ENCODE measurements at places on chromosomes 7 and 10.

- DNase-seq, result no peak
These were observed 31.1 kb downstream of the RTKN2 start for GRCh38 chr10:62237506-62237905.

GRCh38 chr7:128939075-128939860 lies 1.5 kb downstream of the IRF5 start:
- DNase-seq, result no peak

DNA sequence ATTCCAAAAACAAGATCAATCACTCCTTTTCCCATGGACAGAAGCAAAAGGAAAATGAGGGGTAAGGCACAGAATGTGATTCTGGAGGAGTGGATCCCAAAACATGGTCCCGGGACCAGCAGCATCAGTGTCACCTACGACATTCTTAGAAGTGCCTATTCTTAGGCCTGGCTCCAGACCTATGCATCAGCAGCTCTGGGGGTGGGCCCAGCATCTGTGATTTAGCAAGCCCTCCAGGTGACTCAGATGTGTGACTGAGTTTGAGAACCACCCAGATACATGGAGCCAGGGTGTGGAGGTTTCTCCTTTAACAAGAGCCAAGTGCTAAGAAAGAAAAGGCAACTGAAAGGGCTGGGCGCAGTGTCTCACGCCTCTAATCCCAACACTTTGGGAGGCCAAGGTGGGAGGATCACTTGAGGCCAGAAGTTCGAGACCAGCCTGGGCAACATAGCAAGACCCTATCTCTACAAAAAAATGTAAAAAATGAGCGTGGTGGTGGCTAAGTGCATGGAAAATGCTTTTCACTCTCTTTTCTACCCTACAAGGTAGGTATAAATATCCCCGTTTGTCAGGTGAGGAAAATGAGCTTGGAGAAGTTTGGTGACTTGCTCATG lies 17.1 kb upstream of the ARPC1A start:
- DNase-seq, result no peak

- no peak for DNase-seq
These were observed 136.3 kb downstream of the DOCK1 start for GRCh38 chr10:127041552-127041951.

DNA sequence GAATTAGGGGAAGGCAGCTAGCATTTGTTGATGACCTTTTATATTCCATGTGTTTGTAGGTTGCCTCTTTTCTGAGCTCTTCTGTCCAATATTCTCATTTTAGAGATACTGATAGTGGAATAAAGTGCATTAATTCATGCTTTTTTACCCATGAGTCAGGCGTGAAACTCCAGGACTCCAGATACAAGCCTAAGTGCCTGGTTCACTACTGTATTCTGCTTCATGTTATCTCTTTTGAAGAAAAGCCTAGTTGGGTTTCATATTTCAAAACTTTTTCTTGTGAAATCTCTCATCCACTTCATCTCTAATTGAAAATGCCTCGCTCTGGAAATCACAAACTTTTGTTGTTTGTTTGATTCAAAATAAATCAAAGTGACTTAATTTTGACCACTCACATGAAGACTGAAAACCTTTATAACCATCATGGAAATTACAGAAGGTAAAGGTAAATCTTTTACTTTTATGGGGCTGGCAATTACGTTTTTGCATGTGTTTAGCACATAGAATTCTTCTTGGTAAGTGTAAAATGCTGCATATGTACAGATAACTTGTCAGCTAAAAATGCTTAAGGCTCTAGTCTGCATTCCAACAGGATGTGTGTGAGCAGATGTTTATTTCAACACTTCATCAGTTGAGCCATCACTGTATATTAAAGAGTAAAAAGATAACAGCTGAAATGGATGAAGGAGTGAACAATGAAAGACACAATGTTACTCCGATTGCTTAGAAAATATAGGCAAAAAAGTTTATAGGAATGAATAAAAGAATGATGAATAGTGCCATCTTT lies 961.8 kb upstream of the CELF2 start:
- DNase-seq, result no peak

DNA sequence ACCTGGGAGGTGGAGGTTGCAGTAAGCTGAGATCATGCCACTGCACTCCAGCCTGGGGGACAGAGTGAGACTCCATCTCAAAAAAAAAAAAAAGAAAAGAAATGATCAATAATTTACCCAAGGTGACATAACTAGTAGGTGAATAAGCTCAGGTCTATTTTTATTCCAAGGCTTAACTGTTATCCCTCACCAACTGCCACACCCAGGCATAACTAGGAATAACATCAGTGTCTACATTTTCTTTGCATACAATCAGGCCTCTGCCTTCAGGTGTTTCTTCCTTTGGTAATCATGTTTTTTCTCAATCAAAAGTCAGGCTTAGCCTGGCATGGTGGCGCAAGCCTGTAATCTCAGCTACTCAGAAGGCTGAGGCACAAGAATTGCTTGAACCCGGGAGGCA lies 26.6 kb downstream of the CPEB3 start:
- no peak for DNase-seq

DNA sequence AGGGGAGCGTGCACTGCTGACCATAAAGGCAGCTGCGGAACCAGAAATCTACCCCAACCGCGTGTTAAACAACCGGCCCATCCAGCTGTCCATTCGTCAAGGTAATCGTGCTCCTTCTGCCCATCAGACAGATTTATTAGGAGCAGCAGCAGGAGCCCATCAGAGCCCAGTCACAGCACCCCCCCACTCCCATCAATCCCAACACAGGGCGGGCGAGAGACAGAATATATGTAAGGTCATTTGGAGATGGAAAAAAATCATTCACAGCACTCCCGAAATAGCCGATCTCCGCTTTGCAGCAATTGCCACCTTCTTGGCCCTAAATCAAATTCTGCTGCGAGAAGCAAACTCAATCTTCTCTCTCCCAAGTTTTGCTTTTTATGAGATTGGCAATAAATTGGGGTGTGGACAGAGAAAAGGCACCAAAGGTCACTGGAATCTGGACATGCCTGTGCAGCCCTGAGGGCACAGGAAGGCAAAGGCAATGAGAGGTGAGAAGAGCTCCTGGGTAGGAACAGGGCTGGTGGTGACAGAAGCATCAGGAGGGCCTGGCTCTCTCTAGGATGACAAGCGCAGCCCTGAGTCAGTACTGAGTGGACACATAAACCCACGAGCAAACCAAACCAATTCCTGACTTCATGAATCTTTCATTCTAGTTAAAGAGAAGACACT lies 145.0 kb upstream of the ZMIZ1 start:
- DNase-seq, result no peak

DNA sequence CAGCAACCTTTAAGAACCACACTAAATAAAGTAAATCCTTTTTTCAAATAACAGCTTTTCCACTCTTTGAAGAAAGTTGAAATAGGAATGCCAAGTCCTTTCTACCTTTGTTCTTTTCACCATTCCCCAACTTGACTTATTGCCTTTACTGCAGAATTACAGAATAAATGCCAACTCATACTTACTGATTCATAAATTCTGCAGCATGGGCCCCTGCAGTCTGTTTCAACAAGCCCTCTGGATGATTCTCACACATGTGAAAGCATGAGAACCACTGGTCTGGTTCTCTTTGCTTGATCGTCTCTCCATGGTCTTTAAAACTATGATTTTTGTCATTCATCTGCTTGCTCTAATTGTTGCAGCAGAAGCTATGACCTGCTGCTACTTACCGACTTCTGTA lies 56.1 kb downstream of the HACD1 start:
- DNase-seq, result no peak

- no peak for DNase-seq
These were observed 14.5 kb upstream of the EGR2 start for GRCh38 chr10:62830679-62831078.

- DNase-seq, result no peak
These were observed 148.6 kb upstream of the FAM3C start for GRCh38 chr7:121544726-121545125.

GRCh38 chr7:154171422-154171821 lies 119.2 kb downstream of the DPP6 start:
- no peak for DNase-seq

- DNase-seq, result no peak
These were observed 11.6 kb downstream of the CDNF start for GRCh38 chr10:14826076-14826829.

- DNase-seq, result no peak
These were observed 144.1 kb upstream of the PRSS58 start for GRCh38 chr7:142401951-142402350.

DNA sequence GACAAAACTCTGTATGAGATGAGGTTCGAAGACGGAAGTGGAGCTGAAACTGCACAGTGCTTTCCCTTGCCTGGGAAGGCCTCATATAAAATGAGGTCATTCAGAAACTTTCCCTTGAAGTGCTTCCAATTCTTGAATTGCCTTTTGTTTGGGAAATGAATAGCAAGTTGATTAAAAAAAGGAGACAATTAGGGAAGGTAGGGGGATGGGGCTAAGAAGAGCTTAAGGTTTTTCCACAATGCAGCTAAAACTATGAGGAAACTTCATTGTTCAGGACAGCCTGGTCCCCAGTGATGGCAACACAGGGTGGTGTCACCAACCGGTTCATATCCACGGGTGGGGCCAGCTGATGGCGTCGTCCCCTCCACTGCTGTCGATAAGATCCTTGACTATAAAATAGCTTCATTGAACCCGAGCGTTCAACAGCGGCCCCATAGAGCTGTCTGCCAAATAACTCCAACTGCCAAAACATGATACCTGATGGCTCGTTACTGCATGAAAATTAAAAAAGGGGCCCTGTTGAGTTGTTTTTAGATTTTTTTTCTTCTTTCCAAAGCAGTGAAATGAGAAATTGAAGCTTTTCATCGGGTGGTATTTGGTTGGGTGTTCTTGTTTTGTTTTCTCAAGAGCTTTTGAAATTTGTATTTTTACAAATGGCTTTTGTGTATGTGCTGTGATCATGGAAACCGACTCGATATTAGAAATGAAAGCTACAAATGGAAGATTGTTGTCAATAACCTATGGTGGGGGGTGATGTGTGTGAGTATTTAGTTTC lies 2.8 kb upstream of the CELF2 start:
- no peak for DNase-seq

DNA sequence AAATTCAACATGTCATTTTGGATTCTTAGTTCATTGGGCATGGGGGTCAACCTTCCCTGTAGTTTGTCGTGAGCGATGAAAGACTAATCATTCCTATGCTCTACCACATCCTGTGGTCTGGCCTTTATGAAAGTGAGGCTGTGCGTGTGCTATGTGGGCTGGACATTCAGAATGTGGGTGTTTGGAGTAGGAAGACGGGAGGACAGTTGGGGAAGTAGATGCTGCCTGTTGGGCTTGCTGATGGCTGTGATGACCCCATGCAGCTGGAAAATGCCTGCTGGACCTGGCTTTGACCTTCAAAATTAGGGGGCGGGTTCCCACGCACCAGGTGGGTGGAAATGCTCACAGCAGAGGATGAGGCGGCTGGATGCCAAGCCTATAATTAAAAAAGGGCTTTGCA lies 90.9 kb upstream of the MKI67 start:
- DNase-seq, result no peak

DNA sequence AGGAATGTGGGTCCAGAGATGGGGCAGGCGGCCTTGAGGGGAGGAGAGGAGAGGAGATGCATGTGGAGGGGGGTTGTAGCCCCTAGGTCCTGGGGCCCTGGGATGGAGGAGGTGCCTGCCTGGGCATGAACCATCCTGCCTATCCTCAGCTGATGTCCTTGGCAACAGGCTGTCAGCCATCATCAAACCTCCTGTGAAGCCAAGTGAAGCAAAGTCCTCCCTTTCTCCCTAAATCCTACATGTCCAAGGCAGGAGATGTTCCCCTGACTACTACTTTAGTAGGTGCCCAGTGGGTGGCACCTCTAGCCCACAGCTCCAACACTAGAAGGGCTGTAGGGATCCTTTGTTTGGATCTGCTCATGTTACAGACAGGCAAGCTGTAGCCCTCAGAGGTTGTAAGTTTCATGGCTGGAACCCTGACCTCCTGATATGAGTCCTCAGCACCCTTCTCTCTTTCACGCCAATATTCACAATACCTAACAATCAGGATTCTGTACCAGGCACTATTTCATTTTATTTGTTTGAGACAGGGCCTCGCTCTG lies 66.6 kb upstream of the SYPL1 start:
- DNase-seq, result peak; percentile 66

- no peak for DNase-seq
These were observed 34.2 kb downstream of the TFPI2 start for GRCh38 chr7:93856323-93856722.
